Foreskin keratinocyte (primary cell): ENCODE measurements at places on chromosomes 12 and 14. TPM values are rescaled to one million over a fixed set of nuclear protein-coding genes. Genes with fewer than 3 reads are reported as not detected.

DNA sequence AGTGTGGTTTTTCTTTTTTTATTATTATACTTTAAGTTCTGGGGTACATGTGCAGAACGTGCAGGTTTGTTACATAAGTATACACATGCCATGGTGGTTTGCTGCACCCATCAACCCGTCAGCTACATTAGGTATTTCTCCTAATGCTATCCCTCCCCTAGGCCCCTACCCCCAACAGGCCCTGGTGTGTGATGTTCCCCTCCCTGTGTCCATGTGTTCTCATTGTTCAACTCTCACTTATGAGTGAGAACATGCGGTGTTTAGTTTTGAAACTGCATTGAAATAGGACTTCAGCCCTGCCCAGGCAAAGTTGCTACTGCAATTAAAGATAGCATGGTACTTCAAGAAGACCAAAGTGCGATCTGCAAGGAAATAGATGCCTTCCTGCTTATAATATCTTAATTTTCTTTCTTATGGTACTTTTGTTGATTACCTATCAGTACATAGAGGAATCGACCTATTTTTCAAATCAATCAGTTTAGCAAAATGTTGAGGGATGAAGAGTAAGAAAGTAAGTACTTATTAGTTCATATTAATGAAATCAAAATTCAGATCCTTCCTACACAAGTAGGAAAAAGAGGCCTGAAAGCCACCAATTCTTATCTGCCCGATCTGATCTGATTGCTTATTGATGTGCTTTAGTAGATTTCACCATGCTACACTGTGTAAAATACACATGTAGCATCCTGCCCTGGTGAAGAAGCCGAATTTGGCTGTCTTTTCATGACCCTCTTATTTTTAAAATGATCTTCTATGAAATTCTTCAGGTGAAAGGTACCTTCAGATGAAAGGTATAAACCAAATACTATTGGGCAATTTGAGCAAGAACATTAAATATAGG, 1.6 kb downstream of the LTA4H start:
- no peak for DNase-seq

- DNase-seq: peak; percentile 47
These were observed 149.5 kb downstream of the IPO8 start for GRCh38 chr12:30546121-30546520.

- no peak for DNase-seq
These were observed 16.4 kb upstream of the SRP54 start for GRCh38 chr14:34966413-34966812.

GRCh38 chr12:82788594-82788993, 101.9 kb downstream of the TMTC2 start:
- no peak for DNase-seq

DNA sequence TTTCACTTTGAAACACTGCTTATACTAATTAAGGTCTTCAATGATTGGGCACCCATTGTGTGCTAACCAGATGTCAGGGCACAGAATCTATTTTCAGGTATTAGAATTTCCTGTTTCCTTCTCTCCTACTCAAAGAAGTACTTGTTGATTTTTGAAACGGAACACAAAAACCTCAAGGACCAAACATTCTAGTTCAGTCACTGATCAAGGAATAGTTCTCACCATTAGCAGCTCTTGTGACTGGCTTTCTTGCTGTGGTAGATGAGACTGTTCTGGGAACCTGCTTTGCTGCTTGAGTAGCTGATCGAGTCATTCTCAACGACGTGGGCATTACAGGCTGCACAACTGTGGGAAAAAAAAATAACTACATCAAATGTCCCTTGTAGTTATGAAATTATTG, 11.0 kb downstream of the DLGAP5 start:
- no peak for DNase-seq

GRCh38 chr12:20154052-20154451, 214.3 kb upstream of the PDE3A start:
- no peak for DNase-seq

DNA sequence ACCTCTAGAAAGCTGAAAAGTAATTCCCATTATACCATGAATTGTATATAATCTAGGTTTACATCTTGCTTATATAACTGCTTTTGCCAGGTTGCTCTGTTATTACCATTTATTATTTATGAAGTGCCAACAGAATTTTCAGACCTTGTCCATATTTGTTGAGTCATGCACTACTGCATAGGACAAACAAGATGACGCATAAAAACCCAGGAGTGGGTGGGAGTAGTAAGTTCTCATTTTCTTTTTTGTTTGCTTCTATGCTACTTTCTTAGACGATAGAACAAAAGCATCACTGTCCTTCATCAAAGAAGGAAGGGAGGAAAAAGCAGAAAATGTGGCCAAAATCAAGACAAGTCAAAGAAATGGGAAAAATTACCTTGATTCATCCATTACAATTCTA, 119.0 kb upstream of the RASSF8 start:
- no peak for DNase-seq

DNA sequence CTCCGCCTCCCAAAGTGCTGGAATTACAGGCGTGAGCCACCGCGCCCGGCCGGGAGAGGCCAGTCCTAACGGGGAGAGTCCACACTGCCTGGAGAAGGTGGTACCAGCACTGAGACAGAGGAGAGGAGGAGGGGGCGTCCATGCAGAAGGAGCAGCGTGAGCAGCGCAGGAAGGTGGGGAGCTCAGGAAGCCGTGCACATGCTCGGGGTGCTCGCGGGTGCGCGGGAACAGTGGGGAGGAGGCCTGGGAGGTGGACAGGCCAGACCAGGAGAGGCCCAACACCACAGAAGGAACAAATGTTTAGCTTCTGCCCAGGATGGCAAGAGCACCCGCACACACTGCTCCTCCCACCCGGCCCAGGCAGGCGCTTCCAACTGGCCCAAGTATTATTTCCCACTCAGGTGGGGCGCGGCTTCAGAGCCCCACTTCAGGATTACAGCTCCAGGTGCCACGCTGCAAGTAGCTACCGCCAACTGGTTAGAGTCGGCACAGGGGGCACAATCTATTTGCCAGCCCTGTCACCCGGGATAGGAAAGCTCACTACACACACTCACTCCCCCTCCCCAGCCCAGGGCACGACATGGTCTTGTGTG, 80.8 kb upstream of the BCL11B start:
- no peak for DNase-seq

- peak; percentile 19 for DNase-seq
These were observed 1.1 kb upstream of the SPATS2 start for GRCh38 chr12:49366096-49366651.

- DNase-seq: no peak
These were observed 352.3 kb downstream of the NELL2 start for GRCh38 chr12:44523828-44524227.

GRCh38 chr14:81120501-81120900, 100.3 kb downstream of the GTF2A1 start:
- no peak for DNase-seq

DNA sequence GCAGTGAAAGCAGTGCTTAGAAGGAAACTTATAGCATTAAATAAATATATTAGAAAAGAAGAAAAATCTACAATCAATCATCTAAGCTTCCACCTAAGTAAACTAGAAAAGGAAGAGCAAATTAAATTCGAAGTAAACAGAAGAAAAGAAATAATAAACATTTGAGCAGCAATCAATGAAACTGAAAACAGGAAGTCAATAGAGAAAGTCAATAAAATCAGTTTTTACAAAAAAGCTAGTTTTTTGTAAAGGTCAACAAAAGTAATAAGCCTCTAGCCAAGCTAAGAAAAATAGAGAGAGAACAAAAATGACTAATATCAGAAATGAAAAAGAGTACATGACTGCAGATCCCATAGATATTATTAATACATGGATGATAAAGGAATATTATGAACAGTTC, 34.2 kb upstream of the KTN1 start:
- no peak for DNase-seq

DNA sequence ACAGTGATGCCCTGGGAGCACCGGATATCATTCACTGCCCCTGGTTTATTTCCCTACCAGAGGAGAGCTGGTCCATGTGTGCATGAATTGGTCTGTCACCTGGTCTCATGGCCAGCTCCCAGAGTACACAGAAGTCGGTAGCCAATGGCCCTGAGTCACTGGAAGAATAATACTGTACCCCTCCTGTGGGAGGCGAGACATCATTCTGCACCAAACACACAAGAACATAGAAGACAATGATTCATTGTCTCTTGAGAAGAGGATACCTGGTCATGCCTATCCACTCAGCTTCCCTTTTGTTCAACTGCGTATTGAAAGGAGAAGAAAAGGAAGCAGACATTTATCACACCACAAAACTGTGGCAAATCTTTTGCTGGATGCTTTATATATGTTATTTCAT, 216.2 kb downstream of the DPF3 start:
- DNase-seq: no peak

DNA sequence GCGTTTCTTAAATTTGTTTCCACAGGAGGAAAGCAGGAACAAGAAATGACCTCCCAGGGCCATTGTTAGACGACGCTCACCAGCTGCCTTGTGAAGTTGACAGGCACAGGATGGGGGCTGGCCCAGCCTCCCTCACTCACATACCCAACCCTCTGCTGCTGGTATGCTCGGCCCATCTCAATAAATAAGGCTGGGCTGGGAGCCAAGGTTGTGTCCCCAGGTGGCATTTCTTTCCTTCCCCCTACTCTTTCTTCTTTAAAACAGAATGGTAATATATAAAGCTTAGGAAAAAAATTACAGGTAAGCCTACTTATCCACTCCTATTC, 93.0 kb downstream of the ACTN1 start:
- no peak for DNase-seq

- DNase-seq: peak; percentile 96
These were observed 53.3 kb upstream of the CERS5 start for GRCh38 chr12:50220363-50220995.

DNA sequence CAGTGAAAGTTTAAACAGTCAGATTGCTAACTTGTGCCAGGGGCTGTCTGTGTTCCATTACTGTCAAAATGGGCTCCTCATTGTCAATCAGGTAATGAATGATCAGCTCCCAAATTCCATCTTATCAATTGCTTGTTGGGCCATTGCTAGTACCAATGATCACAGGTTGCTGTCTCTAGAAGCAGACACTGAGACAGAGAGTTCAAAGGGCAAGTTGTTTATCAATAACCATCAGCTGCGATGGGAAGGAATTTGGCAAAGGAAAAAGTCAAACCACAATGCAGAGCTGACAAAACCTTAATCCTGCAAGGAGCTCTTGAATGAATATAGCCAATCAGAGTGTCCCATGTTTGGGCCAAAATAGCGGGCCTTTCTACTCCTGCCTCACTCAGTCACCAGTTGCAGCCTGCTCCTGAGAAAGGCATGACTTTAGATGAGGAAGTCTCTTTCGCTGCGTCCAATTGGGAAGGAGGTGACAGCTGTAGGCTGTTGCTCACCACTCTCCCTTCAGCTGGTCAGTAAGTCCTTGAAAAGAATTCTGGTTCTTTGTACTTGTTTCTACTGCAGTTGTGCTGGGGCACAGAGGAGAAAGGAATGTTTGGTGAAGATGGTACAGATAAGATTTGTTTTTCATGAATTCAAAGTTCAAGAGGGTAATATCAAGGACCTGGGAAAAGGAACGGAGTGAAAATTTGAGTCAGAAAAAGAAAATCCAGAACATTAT, 179.2 kb upstream of the PDE3A start:
- DNase-seq: no peak

DNA sequence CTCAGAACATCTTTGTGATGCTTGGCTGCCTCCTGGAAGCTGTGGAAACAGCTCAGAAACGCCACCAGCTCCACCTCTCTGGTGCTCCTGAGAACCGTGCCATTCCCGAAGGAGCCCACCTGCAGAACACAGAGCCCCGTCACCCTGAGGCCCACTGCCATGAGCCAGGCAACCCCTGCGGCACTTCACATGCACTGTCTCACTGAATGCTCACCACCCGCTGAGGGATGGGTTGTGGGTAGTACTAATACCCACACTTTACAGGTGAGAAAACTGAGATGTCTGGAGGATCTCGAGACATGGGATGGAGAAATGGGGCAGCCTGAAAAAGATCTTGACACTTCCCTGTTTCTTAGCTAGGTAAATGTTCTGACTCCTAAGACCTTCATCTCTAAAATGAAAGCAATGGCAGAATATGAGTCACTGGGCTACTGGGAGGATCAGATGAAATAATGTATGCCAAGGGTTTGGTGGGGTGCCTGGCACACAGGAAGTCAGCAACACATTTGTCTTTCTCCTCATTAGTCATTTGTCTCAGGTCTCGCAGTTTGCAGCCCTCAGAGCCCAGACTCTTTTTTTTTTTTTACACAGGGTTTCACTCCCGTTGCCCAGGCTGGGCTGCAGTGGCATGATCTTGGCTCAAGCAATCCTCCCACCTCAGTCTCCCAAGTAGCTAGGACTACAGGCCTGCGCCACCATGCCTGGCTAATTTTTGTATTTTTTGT, 5.3 kb downstream of the OASL start:
- peak; percentile 78 for DNase-seq

Gene KRT79
- total RNA-seq: not detected in 2 replicates

Gene GLIPR1L1
- total RNA-seq: not detected in 2 replicates

Gene STK38L
- 14.8 and 15.0 TPM in 2 replicates for total RNA-seq

Gene CPNE6
- not detected in 2 replicates for total RNA-seq

Gene MYH7
- not detected in 2 replicates for total RNA-seq

Gene KLHL33
- not detected in 2 replicates for total RNA-seq

Gene BIN2
- not detected in 2 replicates for total RNA-seq

Gene PDZRN4
- not detected in 2 replicates for total RNA-seq
